Lung microvascular endothelial cell (primary cell): ENCODE measurements at places on chromosomes 2 and 18.

DNA sequence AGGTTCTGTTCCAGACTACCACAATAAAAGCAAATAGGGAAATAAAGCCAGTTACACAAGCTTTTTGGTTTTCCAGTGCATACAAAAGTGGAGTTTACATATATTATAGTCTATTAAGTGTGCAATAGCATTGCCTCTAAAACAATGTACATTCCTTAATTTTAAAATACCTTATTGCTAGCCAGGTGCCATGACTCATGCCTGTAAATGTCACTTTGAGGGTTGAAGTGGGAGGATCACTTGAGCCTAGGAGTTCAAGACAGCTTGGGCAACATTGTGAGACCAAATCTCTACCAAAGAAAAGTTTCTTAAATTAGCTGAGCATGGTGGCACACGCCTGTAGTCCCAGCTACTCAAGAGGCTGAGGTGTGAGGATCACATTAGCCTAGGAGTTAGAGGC lies 52.9 kb upstream of the IMP4 start:
- no peak for DNase-seq

GRCh38 chr2:174552880-174553279 lies 44.7 kb downstream of the WIPF1 start:
- DNase-seq, result no peak

- no peak for DNase-seq
These were observed 73.6 kb upstream of the ZNF804A start for GRCh38 chr2:184524551-184525382.

DNA sequence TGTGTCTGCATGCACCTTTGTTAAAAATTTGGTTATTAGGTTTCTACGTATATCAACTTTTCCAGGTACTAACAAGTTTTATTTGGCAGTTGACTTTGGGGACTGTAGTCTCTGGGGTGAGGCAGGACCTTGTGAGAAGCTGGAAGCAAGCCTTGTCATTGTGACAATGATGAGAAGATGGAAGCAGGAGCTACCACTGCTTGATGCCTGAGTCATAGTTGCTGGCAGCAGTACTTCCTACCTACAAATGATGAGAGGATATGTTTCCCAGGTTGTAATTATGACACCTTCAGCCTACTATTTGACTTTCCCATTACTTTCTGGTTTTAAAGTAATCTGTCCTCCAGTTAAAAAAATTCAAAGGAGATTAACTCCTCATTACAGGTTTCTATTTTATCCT lies 516.3 kb downstream of the NRXN1 start:
- DNase-seq, result no peak

DNA sequence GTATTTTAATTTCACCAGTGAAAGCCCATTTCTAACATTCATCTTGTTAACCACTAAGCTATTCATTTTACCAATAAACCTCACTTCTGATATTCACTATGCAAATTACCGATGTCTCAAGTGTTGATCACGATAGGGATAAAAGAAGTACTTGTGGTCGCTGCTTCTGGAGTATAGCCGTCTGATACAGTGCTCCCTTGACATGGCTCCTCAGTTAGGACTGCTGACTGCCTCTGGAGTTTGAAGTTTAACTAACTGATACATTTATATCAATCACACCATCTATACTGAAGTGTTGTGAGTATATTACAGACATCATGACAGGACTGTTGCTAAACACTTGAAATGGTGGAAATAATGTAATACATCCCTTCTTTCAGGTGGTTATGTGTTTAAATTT lies 95.6 kb downstream of the EHBP1 start:
- no peak for DNase-seq

DNA sequence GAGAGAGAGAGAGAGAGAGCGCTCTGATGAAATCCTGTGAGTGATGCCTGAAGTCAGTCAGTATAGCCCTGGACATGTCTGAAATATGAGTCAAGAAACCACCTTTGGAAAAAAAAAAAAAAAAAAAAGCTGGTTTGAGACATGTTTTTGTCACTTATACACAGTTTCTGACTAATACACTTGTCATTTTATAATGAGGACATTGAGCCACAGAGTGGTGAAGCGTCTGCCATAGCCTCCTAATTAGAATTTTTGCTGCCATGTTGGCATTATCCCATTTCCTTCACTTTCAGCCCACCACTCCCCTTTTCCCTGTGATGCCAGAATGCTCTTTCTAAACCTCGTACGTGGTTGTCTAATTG lies 15.7 kb upstream of the MYO3B start:
- no peak for DNase-seq

GRCh38 chr18:8299054-8299980 lies 309.9 kb upstream of the RAB12 start:
- DNase-seq, result no peak
